ENCODE measurements at places on chromosomes 12 and 14.

DNA sequence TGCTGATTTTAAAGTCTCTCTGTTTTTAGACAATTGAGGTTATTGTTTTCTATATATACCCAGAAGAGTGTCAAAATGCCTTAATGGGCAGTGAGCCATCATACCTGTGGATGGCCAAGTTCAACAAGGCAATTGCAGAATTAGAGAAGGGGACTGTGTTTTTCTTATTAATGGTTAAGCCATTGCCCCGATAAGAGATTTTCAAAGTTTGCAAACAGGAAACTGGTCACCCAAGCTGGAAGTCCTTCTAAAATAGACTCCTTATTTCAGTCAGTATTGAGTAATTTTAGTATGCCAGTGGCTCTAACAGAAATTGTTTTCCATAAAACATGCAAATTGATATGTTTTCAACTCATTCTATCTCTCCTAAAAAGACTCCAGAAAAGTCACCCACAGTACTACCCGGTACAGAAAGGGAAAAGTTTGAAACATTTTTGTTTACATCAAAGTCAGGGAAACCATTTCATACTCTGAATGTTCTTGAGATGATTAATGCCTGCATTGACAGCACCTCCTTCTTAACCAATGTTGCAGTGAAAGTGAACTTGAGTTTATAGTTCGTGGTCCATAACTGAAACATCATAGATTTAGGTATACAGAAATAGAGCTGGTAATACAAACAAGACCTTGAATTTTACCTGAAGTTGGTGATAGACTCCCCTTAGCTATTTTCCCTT, 191.1 kb downstream of the TMX1 start:
- no peak for DNase-seq

GRCh38 chr12:132444957-132445883, 44.7 kb upstream of the FBRSL1 start:
- peak; percentile 76 for DNase-seq

DNA sequence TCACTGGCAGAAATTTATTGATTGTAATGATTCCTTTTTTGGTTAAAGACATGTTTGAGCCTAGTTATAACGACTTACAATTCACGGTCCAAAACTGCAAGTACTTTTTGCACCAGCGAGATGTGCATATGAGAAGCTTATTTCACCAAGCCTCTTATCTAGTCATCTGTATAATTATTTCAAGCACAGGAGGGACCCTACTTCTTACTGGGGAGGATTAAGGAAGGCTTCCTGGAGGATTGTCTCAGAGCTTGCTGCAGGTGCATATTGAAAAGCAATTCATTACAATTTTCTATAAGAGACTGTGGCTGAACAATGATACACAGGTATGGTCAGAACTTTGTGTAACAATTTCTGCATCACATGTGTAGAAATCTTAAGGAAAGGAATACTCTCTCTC, 152.9 kb downstream of the CAND1 start:
- no peak for DNase-seq

- DNase-seq: no peak
Observed at GRCh38 chr14:94960285-94961001, 190.5 kb upstream of the GSC start.
